ENCODE measurements at places on chromosomes 1 and 21.

DNA sequence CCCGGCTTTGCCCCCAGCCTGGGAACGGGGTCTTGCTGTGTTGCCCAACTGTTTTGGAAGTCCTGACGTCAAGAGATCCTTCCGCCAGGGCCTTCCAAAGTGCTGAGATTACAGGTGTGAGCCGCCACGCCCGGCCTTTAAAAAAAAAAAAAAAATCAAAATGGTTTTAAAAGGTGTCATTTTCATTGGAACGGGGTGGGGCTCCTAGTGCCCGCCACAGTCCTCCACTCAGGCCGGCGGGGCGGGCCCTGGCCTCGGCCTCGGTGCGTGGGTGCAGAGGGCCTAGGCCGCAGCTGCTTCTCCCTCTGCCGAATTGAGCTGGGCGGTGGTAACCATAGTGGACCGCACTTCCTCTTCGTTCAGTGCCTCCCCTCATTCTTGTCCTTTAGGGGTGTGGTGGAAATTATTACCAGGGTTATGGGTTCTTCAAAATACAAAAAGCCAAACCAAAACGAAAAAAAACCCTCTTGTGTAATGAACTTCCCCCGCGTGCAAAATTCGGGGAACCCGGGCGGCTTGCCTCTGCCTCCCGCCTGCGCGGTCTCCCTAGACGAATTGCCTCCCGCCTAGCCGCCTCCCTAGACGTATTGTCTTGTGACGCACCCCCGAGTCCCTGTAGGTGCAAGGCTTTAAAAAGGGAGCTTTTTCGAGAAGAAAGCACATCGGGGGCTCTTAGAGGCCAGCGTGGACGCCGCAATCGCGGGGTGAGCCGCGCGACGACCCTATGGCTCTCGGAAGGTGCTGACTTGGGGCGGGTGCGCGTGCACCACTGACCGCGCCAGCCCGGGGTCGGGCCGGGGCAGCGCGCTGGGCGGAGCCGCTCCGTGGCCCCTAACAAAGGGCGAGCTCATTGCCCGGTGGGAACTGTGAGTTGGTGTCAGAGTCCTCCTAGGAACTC lies 10.5 kb upstream of the SPEN start:
- no peak for DNase-seq

- no peak for DNase-seq
Measured at GRCh38 chr1:30286241-30286987, 437.0 kb downstream of the MATN1 start.

- no peak for DNase-seq
Measured at GRCh38 chr1:85603086-85603880, 22.7 kb downstream of the CCN1 start.

- DNase-seq = no peak
Measured at GRCh38 chr1:8794605-8795004, 22.8 kb downstream of the RERE start.

- DNase-seq = no peak
Measured at GRCh38 chr1:54846301-54846700, 40.7 kb downstream of the DHCR24 start.

DNA sequence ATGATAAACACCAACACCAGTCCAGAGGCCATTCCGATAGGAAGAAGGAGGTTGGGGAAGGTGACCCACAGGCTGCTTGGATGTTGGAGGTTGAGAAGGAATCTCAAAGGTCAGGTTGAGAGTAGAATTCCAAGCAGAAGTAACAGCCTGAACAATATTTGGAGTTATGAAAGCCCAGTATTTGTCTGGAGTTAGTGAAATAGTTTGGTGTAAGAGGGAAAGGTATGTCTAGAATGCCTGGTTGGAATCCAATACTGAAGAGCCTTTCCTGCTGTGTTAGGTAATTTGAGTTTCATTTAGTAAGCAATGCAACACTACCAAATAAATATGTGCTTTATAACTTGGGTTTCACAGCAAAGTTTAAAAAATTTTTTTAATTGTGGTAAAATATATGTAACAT lies 70.5 kb upstream of the MCOLN3 start:
- no peak for DNase-seq

GRCh38 chr1:104092698-104093097 lies 343.0 kb downstream of the AMY1C start:
- no peak for DNase-seq

DNA sequence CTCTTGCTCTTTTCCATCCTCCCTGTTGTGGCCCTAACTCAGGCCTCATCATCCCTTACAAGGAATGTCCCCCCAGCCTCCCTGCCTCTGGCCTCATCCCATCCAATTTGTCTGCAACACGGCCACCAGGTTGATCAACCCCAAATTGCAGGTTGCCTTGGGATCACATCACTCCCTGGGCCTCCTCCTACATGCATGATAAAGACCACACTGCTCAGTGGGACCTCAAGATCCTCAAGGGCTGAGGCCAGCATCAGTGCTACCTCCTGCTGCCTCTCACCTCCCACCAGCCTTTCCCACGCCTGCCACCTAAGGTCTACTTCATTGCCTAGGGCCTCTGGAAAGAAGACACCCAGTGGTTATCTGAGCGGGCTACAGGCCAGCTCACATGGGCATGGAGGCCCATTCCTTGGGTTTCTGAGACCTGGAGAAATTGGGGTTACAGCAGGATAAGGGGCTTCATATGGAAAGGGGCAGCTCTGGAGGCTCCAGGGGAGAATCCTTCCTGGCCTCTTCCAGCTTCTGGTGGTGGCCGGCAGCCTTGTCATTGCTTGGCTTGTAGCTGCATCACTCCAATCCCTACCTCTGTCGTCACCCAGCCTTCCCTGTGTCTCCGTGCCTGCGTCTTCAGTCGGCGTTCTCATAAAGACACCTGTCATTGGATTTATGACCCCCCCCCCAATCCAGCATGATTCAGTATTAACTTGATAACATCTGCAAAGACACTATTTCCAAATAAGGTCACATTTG lies 60.5 kb downstream of the KLHDC7A start:
- DNase-seq = no peak

DNA sequence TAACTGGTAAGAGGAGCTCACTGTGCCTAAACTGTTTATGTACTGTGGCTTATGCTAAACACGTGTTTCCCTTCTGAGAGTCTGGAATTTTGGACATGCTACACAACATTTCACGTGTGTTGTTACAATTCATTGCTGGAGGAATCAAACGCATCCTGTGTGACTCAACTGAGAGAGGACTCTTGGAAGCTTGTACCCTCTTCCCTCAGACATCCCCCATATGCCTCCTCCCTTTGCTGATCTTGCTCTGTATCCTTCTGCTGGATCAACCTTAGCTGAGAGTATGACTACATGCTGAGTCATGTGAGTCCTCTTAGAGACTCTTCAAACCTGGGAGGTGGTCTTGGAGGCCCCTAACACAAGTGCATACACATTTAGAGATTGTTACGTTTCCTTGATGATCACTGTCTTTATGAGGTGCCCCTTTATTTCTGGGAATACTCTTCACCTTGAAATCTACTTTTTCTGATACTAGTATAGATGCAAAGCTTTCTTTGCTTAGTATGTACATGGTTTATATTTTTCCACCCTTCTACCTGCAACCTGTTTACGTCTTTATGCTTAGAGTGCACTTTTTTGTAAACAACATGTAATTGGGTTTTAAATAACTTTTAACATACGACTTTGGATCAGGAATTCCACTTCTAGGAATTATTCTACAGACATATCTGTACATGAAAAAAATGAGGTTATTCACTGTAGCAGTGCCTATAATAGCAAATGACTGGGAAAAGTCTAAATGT lies 8.7 kb downstream of the NPHP4 start:
- DNase-seq = no peak

GRCh38 chr1:162375463-162375862 lies 1.2 kb downstream of the SPATA46 start:
- no peak for DNase-seq

GRCh38 chr1:92747735-92748134 lies 37.2 kb downstream of the EVI5 start:
- no peak for DNase-seq

DNA sequence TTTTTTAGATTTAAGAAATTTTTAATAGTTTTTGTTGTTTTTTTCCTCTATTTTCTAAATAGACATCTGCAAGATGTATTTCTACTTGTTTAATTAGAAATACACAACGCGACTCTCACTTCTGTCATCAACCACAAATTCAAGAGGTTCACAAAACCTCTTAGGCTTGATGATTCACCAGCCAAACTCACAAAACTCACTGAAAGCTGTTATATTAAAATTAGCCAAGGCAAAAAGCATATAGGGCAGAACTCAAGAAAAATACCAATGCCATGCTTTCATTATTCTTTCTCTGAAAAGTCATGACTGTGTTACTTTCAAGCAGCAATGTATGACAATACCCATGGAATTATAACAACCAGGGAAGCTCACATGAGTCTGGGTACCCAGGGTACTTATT lies 487.0 kb upstream of the RGS18 start:
- no peak for DNase-seq

DNA sequence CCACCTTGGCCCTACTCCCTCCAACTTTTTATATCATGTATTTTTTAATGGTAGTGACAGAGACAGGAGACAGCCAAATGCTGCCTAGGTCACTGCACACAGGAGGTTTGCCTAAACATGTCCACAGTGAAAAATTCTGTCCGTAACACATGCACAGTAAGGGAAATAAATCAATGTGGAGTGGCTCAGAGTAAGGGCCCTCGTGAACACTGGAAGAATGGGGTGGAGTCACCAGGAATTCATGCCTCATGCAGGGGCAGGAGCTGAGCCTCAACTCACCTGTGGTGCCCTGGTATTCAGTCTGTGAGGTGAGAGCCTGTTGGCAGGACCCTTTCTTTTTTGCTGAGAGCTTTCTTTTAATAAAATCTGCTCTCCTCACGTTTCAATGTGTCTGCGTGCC lies 289.1 kb downstream of the TGFB2 start:
- DNase-seq = no peak

DNA sequence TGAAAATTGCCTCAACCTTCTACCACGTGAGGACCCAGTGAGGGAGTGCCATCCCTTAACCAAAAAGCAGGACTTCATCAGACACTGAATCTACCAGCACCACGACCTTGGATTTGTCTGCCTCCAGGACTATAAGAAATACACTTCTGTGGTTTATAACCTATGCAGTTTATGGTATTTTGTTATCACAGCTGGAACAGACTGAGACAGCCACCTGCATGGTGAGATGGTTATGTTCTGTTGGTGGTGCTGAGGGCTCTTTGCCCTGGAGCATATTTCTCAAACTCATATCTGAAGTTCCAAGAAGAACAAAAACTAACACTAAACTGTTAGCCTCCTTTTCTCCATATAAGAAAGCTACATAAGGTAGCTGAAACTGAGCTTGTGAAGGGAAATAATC lies 69.8 kb upstream of the RGS18 start:
- no peak for DNase-seq

- DNase-seq = no peak
Measured at GRCh38 chr1:30905916-30906620, 2.5 kb downstream of the SDC3 start.

GRCh38 chr1:22131875-22132486 lies 10.9 kb downstream of the WNT4 start:
- no peak for DNase-seq

GRCh38 chr1:3557366-3557765 lies 53.9 kb downstream of the MEGF6 start:
- no peak for DNase-seq

- DNase-seq = no peak
Measured at GRCh38 chr1:93411000-93411399, 36.9 kb upstream of the FNBP1L start.
